Suprapubic skin (tissue), 4 donors: ENCODE measurements at places on chromosomes 16 and 17.

DNA sequence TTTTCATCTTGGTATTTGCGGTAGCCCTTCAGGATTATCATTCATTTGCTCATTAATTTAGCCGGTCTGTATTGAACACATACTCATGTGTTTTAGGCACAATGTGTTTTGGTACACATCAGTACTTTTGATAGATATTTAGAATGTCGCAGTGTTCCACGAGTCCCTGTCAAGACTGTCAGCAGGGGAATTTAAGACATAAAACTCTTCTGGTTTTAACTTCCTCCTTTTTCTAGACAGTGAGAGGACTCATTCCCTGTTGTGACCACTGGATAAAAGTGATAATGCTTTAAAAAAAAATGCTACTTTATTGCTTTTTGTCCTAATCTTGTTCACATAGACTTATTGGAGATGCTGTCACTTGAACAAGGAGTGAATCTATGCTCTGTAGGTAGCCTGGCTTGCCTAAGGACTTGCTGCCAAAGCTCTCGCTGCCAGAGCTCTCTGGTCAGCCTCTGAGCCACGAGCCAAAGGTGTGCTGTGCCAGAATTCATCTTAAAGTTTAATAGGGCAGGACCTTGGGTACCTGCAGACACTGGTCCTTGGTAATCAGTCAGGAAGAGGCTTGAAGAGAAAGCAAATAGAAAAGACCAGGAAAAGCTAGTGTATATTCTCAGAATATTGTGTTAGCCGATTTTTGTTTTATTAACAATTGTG, 5.4 kb downstream of the DCAF7 start:
- peaks cover 33% of the 10 kb centered on the region for H3K4me1 ChIP-seq
- no peak overlapping the region for H3K27ac ChIP-seq
- DNase-seq = no peak

GRCh38 chr16:54363766-54364165, 77.2 kb upstream of the IRX3 start:
- peaks cover 7% of the 10 kb centered on the region for H3K27me3 ChIP-seq
- H3K4me1 ChIP-seq = no peaks in the 10 kb centered on the region
- no peak overlapping the region for H3K27ac ChIP-seq
- DNase-seq = no peak
- H3K36me3 ChIP-seq = no peaks in the 10 kb centered on the region
- no peak overlapping the region for H3K4me3 ChIP-seq

GRCh38 chr16:65543781-65544740, 422.2 kb upstream of the CDH11 start:
- H3K27ac ChIP-seq = no peak overlapping the region
- DNase-seq = no peak
- no peaks in the 10 kb centered on the region for H3K36me3 ChIP-seq
- no peak overlapping the region for H3K4me3 ChIP-seq
- H3K27me3 ChIP-seq = no peaks in the 10 kb centered on the region
- H3K4me1 ChIP-seq = no peaks in the 10 kb centered on the region

GRCh38 chr16:56202036-56202435, 10.7 kb downstream of the GNAO1 start:
- H3K4me1 ChIP-seq = peaks cover 5% of the 10 kb centered on the region
- DNase-seq = no peak
- H3K36me3 ChIP-seq = no peaks in the 10 kb centered on the region
- H3K27ac ChIP-seq = no peak overlapping the region
- no peak overlapping the region for H3K4me3 ChIP-seq
- H3K27me3 ChIP-seq = no peaks in the 10 kb centered on the region

GRCh38 chr16:3950343-3951193, 70.1 kb upstream of the CREBBP start:
- H3K36me3 ChIP-seq = no peaks in the 10 kb centered on the region
- peaks cover under 1% of the 10 kb centered on the region for H3K27me3 ChIP-seq
- peak overlapping the region; percentile 13 for H3K4me3 ChIP-seq
- DNase-seq = peak; percentile 89
- peaks cover 39% of the 10 kb centered on the region for H3K4me1 ChIP-seq
- peak overlapping the region; percentile 78 for H3K27ac ChIP-seq

GRCh38 chr17:55446581-55447205, 25.1 kb upstream of the MMD start:
- H3K4me1 ChIP-seq = no peaks in the 10 kb centered on the region
- H3K27ac ChIP-seq = no peak overlapping the region
- no peaks in the 10 kb centered on the region for H3K36me3 ChIP-seq
- no peaks in the 10 kb centered on the region for H3K27me3 ChIP-seq

GRCh38 chr17:42246515-42246914, 29.7 kb downstream of the STAT5B start:
- peaks cover 13% of the 10 kb centered on the region for H3K4me1 ChIP-seq
- peak overlapping the region; percentile 45 for H3K27ac ChIP-seq
- H3K4me3 ChIP-seq = no peak overlapping the region
- H3K36me3 ChIP-seq = no peaks in the 10 kb centered on the region
- DNase-seq = no peak
- H3K27me3 ChIP-seq = no peaks in the 10 kb centered on the region

DNA sequence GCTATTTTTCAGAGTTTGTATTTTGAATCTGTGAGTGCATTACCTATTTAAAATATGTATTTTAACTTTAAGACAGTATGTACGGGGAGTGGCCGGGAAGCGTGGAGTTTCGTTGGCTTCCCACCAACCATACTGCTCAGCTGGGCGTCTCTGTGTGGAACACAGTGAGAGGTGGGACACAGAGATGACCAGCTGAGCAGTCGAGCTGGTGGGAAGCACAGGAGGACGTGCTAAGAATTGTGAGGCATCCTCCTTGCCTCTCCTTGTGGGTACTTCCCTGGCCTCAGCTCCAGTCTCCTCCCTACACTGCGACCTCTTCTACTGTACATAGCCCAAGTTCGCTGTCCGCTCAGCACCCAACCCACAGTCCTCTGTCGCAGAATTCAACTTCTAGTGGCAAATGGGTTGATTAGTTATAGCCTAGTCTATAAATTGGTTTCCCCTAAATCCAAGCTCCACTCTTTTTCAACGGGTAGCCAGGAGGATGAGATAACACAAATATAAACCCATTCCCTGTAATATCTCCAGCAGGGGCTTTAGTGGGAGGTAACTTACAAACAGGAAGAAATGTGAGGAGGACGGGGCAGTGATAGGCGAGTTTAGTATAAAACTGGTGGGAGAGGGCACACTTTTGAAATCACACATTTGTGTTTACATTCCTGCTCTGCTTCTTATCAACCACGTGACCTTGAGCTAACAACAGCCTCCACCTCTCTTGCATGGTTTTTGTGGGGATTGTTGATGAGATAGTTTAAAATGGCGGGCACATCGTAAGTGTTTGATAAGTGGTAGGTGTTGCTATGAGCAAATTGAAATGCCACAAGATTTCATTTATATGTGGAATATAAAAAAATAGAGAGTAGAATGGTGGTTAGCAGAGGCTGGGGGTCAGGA, 211.9 kb upstream of the HS3ST3A1 start:
- no peak overlapping the region for H3K27ac ChIP-seq
- no peak overlapping the region for H3K4me3 ChIP-seq
- H3K36me3 ChIP-seq = no peaks in the 10 kb centered on the region
- H3K4me1 ChIP-seq = no peaks in the 10 kb centered on the region
- no peaks in the 10 kb centered on the region for H3K27me3 ChIP-seq
- no peak for DNase-seq

DNA sequence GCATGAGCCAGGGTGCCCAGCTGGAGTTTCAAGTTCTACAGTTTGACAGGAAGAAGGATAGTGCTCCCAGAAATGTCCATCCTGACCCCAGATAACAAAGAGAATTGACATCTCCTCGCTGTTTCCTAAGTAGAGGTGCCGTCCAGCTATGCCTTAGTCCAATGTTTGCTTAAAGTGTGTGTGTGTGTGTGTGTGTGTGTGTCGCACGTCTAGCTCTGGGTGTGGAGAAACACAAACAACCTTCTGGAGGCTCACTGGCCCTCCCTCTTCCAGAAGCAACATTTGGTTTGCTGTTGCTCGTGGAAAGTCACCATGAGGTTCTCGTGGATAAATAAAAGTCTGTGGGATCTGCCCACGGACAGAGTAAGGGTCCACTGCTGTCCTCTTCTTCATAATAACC, 22.1 kb downstream of the EMP2 start:
- peak overlapping the region; percentile 86 for H3K27ac ChIP-seq
- peaks cover 37% of the 10 kb centered on the region for H3K4me1 ChIP-seq
- peak overlapping the region; percentile 21 for H3K4me3 ChIP-seq
- no peaks in the 10 kb centered on the region for H3K27me3 ChIP-seq
- DNase-seq = no peak
- H3K36me3 ChIP-seq = peaks cover 3% of the 10 kb centered on the region

DNA sequence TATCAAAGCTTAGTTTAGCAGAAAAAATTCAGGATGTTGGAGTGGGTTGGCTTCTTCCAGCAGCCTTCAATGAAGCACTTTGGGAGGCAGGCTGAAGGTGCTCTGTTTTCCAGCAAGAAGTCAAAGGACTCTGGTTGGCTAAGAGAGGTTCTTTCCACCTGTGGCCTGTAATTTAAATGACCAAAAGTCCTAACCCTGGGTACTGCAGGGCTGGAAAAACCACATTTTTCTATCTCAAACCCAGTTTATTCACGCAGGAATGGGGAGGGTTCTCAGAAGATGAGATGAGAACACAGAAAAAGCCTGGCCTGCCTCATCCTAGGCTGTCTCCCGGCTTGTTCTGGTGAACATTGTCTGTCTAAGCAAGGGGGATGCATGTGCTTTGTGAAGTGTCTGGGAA, 68.6 kb upstream of the ZFHX3 start:
- no peak overlapping the region for H3K27ac ChIP-seq
- no peaks in the 10 kb centered on the region for H3K36me3 ChIP-seq
- no peaks in the 10 kb centered on the region for H3K27me3 ChIP-seq
- DNase-seq = no peak
- H3K4me3 ChIP-seq = no peak overlapping the region

DNA sequence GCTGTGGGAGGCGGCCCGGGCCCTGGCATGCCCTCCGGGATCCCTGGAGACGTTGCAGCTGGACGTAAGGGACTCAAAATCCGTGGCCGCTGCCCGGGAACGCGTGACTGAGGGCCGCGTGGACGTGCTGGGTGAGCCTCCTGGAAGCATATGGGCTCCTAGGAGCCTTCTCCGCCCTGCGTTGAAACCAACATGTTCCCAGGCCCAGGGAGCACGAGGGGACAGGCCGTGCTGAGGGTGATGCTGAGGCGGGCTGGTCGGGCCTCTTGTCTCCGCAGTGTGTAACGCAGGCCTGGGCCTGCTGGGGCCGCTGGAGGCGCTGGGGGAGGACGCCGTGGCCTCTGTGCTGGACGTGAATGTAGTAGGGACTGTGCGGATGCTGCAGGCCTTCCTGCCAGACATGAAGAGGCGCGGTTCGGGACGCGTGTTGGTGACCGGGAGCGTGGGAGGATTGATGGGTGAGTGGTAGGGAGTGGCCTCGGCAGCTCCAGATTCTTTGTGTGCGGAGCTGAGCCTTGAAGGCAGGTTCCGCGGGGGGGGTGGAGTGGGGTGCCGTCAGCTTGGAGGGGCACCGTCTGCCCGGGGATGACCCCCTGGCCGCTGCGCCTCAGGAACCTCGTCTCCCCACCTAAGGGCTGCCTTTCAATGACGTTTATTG, 567 bp downstream of the HSD17B1 start:
- H3K36me3 ChIP-seq = no peaks in the 10 kb centered on the region
- peak overlapping the region; percentile 88 for H3K4me3 ChIP-seq
- no peak for DNase-seq
- H3K27me3 ChIP-seq = no peaks in the 10 kb centered on the region

- H3K27ac ChIP-seq = peak overlapping the region; percentile 87
- H3K36me3 ChIP-seq = no peaks in the 10 kb centered on the region
- H3K27me3 ChIP-seq = no peaks in the 10 kb centered on the region
- DNase-seq = no peak
Measured at GRCh38 chr16:20906341-20907255, 6.0 kb downstream of the LYRM1 start.

DNA sequence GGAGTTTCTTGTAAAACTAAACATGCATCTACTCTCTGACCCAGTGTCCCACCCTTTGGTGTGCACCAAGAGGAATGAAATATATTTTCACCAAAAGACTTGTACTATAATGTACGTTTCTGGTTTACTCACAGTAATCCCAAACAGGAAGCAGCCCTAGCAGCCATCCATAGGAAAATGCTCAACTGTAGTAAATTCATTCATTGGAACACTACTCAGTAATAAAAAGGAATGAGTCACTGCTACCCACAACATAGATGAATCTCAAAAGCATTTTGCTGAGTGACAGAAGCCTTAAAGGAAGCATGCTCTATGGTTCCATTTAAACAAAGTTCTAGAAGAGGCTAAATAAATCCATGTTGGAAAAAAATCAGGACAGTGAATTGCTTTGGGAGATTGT, 37.6 kb upstream of the DHRS7B start:
- H3K4me1 ChIP-seq = no peaks in the 10 kb centered on the region

DNA sequence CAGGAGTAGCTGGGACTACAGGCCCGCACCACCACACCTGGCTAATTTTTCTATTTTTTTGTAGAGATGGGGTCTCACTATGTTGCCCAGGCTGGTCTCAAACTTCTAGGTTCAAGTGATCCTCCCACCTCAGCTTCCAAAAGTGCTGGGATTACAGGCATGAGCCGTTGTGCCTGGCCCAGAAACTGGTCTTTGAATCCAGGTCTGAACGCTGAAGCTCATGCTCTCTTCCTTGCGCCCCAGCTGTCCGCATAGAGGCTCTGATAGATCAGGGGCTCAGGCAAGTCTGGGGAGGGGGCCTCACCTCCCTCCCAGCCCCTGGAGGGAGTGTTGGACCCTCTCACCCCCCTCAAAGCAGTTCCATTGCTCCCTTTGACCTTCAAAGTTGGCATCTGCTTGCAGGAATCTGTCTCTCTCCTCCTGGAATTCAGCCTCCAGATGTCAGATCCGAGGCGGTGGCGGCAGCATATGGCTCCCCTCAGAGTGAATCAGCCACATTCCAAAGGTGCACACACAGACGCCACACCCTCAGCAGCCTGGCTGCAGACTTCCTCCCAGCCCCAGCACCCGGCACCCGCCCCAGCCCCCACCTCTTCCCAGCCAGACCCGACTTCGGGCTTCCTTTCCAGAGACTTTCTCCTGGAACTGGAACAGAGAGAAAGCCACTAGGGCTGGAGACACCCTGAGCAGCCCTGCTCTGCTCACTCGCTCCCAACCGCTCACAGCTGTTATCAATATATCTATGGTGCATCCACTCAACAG, 16.9 kb upstream of the GLIS2 start:
- H3K27me3 ChIP-seq = no peaks in the 10 kb centered on the region
- H3K4me1 ChIP-seq = peaks cover 27% of the 10 kb centered on the region
- H3K27ac ChIP-seq = peak overlapping the region; percentile 81
- no peak overlapping the region for H3K4me3 ChIP-seq
